T-helper 2 cell (primary cell): ENCODE measurements at places on chromosomes 5 and 9.

DNA sequence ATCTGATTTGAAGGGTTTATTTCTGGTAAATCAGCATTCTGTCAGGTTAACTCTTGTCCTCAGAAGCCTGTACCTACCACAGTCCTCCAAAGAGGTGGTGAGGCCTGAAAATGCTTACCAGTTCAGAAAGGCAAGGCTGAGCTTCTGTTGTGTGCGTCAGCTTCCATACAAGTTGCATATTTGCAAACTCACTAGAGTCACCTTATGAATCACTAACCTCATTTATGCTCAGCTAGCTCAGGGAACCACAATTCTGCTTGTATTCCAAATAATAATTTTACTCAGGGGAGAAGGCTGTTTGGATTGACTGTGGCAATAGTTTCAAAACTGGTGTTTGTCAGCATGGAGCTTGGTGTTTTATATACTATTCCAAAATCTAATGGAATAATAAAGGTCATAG, 355.1 kb upstream of the RFX3 start:
- no peak for DNase-seq

- DNase-seq, result no peak
These were observed 123.8 kb downstream of the DROSHA start for GRCh38 chr5:31407921-31408693.

DNA sequence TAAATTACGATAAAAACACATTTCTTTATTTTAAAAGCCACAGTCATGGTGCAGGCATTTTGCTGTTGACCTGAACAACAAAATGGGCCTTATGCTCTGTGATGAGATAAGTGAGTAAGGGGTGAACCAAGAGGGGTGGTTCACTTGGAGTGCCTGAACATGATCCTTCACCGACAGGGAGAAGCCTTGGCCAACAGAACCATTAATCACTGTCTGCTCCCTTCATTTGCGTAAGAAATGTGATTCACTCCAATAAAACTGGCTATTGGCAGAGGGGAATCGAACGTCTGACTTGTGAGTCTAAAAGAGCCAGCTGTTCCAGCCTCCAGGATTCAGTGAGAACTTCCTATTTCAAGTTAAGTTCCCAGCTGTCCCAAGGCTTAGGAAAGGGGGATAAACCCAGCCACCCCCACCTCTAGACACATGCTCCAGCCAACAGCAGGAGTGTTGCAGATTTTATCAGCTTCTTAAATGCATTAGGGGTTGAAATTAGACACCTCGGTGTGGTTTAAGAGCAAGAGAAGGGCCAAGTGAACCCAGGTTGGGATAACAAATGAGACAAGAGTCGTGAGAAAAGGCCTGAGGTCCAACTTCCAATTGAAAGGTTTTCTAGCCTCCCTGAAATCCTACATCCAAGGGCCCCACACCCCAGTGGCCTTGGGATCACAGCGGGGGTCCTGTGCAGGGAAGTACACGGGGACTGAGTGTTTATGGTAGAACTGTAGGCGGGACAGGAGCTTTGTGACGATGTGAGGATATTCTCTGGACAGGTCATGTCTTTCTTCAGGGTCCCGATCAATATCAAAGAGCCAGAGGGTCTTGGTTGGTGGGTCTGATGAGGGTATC, 131.4 kb upstream of the LHFPL2 start:
- DNase-seq, result no peak

DNA sequence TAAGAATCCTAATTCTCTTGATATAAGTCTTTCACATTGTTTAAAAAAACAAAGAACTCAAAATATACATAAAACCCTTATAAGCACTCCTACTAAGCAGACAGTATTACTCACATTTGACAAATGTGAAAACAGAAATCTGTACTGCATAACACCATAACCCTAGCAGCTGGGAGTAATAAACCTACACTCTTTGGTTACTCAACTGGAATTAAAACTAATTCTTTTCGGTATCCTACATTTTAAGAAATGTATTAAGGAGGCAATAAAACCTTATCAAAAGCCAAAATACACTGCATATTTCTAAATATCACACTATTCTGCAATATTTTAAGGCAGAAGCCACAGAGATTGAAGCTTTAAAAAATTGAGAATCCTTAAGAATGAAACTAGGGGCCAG, 6.8 kb downstream of the AUH start:
- DNase-seq, result no peak

DNA sequence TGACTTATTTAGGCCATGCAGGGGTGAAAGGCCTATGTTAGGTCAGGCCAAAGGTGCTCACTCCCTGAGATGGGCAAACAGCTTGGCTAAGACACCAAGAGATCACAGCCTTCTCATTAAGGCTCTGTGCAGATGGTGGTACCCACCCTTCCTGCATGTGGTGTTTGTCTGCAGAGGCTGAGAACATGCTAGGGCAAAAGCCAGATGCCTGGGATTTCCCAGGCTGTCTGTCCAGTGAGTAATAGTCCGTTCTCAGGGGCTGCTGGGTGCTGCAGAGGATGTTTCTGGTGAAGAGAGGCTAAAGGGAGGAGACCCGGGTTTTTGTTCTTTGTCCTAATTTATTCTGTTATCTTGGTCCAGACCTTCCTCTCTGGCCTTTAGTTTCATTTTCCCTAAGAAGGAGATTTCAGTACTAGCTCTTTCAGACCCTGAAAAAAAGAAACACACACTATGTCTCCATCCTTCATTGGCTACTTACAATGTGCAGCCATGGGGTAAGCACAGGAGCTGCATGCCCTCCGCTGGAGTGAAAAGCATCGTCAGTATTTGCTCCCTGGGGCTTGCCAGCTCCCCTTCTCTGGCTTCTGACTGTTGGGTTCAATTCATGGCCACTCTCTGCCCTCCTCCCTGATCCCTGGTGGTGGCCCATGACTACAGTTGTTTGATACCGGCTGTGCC, 23.4 kb upstream of the GLRA1 start:
- DNase-seq, result no peak
